ENCODE measurements at places on chromosomes 16 and 17. TPM values are rescaled to one million over a fixed set of nuclear protein-coding genes. Genes with fewer than 3 reads are reported as not detected.

TMEM204 gene
- 1.7 TPM for total RNA-seq

CFAP97D1 gene
- not detected for total RNA-seq

GNAO1 gene
- 66.6 TPM for total RNA-seq

TEX19 gene
- not detected for total RNA-seq

MAP3K3 gene
- 19.2 TPM for total RNA-seq

ENPP7 gene
- total RNA-seq, result not detected

USP43 gene
- total RNA-seq, result 7.1 TPM

DPEP2 gene
- total RNA-seq, result 0.98 TPM

RND2 gene
- total RNA-seq, result 3.7 TPM

EME1 gene
- 0.74 TPM for total RNA-seq

Data from temporal lobe (tissue), 4 donors.